ENCODE measurements at places on chromosomes 13 and 19. TPM values are rescaled to one million over a fixed set of nuclear protein-coding genes. Genes with fewer than 3 reads are reported as not detected.

DOCK9 gene
- total RNA-seq: 86.9 TPM

GRCh38 chr19:57212109-57212508 is 18.7 kb upstream of the AURKC start:
- H3K27me3 ChIP-seq: no peaks in the 10 kb centered on the region
- H3K27ac ChIP-seq: no peak overlapping the region
- peaks cover 40% of the 10 kb centered on the region for H3K36me3 ChIP-seq
- H3K4me3 ChIP-seq: no peak overlapping the region

- no peak overlapping the region for H3K4me3 ChIP-seq
- H3K4me1 ChIP-seq: no peaks in the 10 kb centered on the region
- no peak for DNase-seq
- H3K36me3 ChIP-seq: no peaks in the 10 kb centered on the region
These were observed 26.5 kb downstream of the WDR88 start for GRCh38 chr19:33158365-33158764.

DNA sequence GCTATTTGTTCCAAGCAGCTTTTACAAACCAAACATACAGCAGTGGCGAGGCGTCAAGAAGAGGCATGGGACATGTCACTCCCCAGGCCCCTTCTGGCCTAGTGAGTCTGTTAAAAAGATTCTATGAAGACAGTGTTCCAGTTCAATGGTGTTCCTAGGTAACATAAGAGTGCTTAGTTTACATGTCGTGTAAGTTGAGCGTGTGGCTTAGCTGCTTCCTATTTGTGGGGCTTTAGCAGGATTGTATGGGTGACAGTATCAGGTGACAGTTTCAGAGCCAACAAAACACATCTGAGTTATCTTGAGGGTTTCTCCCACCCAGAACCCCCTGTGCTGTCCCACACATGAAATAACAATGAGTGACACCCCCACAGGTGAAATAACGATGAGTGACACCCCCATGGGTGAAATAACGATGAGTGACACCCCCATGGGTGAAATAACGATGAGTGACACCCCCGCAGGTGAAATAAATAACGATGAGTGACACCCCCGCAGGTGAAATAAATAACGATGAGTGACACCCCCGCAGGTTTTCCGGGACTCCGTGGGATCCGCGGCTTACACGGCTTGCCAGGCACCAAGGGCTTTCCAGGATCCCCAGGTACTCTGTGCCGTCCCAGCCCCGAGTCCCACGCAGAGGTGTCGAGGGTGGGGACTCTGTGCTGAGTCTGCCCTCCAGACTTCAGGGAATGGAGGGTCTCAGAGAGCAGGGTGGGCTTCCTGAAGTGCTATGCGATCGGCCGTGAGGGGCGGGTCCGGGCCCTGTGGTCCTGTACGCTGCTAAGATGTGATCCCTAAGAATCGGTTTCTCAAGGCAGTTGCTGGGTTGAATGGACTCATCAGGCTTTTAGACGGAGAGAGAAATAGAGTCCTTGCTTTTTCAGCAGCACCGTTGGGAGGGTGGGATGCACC is 68.6 kb downstream of the RAB20 start:
- DNase-seq: no peak
- H3K36me3 ChIP-seq: peaks cover 81% of the 10 kb centered on the region
- no peaks in the 10 kb centered on the region for H3K27me3 ChIP-seq
- H3K4me1 ChIP-seq: no peaks in the 10 kb centered on the region
- no peak overlapping the region for H3K27ac ChIP-seq

- H3K27me3 ChIP-seq: peaks cover 12% of the 10 kb centered on the region
- no peak overlapping the region for H3K4me3 ChIP-seq
- H3K4me1 ChIP-seq: no peaks in the 10 kb centered on the region
- no peak overlapping the region for H3K27ac ChIP-seq
- no peaks in the 10 kb centered on the region for H3K36me3 ChIP-seq
These were observed 3.2 kb upstream of the PTPRS start for GRCh38 chr19:5343848-5344247.

GRCh38 chr13:80164462-80164861 is 176.5 kb downstream of the SPRY2 start:
- no peak for DNase-seq
- H3K4me3 ChIP-seq: no peak overlapping the region
- no peaks in the 10 kb centered on the region for H3K27me3 ChIP-seq

Data from sigmoid colon (tissue), 7 donors.